ENCODE measurements at places on chromosomes 2 and 18. TPM values are rescaled to one million over a fixed set of nuclear protein-coding genes. Genes with fewer than 3 reads are reported as not detected.

Gene ALK
- total RNA-seq, result 0.09 TPM

Gene COL4A3
- total RNA-seq, result 34.2 TPM

DNA sequence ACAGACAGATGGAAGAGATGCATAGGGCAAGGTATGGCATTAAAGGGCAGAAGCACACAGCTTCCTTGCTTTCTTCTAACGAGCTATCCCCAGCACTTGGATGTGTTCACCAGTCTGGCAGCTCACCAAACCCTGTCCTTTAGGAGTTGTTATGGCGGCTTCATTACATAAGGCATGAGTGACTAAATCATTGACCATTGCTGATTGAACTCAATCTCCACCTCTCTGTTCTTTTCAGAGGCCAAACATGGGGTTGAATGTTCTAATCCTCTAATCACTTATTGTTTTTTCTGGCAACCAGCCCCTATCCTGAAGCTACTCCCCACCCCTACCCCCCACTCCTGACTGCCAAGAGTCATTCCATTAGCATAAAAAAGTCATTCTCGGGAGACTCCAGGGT, 301.8 kb downstream of the XIRP2 start:
- no peaks in the 10 kb centered on the region for H3K27me3 ChIP-seq
- no peak for DNase-seq
- peaks cover 2% of the 10 kb centered on the region for H3K4me1 ChIP-seq

DNA sequence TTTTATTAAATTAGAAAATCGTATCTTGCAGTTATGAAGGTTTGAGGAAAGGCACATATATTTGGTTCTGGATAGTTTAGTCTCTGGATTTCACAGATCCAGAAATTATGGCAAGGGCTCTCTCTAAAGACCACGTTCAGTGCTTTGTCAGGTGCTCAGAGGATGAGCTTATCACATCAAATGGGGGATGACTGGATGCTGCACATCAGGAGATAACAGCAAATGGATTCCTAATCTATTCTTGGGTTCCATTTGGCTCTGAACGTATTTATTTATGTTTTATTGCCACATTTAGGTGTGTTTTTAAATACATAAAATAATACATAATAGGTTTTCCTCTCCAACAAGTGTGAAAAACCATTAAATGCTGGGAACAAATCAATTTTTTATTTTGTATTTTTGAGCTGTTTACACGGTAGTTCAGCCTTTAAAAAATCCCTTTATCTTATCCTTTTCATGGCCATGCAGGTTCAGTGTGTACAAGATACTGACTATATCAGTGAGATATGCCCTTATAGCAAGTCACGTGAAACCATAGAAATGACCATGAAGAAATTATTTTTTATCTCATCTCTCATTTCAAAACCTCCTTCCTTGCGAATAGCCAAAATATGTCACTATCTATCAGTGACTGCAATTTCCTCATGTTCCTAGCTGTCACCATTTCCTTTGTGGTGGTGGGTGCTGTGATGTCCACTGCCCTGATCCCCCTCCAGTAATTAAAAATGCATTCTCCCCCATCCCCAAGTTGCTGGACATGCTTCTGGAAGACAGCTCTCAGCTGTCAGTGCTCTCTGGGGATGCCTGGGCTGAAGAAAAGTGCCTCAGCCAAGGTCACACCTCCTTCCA, 25.9 kb upstream of the CXCR4 start:
- no peak for DNase-seq
- H3K36me3 ChIP-seq, result no peaks in the 10 kb centered on the region
- no peak overlapping the region for H3K27ac ChIP-seq
- no peaks in the 10 kb centered on the region for H3K4me1 ChIP-seq
- no peaks in the 10 kb centered on the region for H3K27me3 ChIP-seq

Gene CHRND
- not detected for total RNA-seq

DNA sequence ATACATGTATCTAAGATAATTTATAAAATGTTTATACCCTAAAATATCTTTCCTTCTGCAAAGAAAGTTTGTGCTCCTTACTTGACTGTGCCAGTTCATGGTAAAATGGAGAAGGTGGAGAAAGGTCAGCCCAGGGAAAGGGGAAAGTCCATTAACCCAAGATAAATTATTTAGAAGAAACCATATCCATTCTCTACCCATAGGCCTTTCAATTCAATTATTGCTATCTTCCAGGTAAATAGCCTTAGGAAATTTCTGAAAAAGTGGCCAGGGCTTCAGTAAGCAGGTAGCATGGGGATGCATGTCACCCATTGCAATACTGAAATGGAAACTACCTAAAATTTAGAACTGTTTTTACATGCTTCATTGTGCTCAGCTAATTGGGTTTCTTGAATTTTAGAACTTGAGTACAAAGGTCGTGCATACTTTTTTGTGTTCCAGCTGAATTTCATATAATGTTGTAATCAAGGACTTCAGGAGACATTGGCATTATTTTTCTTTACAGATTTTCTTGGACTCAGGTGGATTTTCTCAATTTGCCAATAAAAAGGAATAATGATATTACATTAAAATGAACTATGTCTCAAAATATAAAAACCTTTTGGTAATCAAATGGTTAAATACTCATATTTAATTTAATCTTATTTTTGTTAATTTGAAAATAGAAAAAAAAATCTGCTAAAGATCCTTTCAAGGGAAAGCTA, 124.9 kb downstream of the CSRNP3 start:
- no peak overlapping the region for H3K4me3 ChIP-seq
- no peak for DNase-seq
- H3K36me3 ChIP-seq, result peaks cover 5% of the 10 kb centered on the region
- no peak overlapping the region for H3K27ac ChIP-seq
- no peaks in the 10 kb centered on the region for H3K4me1 ChIP-seq

DNA sequence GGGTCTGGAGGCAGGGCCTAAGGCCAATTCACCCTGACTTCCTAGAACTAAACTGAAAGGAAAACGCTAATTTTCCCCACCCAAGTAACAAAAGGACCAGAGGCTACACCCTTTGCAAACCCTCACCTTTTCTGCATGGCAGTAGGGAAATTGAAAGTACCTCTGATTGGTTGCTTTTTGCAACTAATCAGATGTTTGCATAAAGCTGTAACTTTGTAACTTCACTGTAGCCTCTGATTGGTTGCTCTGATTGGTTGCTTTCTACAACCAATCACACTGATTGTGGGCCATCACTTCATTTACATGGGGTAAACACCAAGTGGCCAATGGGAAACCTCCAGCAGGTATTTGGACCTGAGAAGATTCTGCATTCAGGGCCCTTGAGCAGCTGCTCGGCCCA, 20.8 kb downstream of the EIPR1 start:
- H3K27ac ChIP-seq, result no peak overlapping the region
- H3K36me3 ChIP-seq, result peaks cover 5% of the 10 kb centered on the region
- DNase-seq, result no peak
- no peaks in the 10 kb centered on the region for H3K4me1 ChIP-seq
- H3K4me3 ChIP-seq, result no peak overlapping the region

Gene AMER3
- 0.74 TPM for total RNA-seq

GRCh38 chr2:45212953-45213635, 203.8 kb upstream of the SIX2 start:
- no peaks in the 10 kb centered on the region for H3K27me3 ChIP-seq
- H3K4me1 ChIP-seq, result no peaks in the 10 kb centered on the region
- H3K4me3 ChIP-seq, result no peak overlapping the region
- DNase-seq, result no peak
- H3K36me3 ChIP-seq, result no peaks in the 10 kb centered on the region

Gene CD207
- 0.11 TPM for total RNA-seq

Gene DSG1
- total RNA-seq, result not detected

Gene UGT1A1
- not detected for total RNA-seq

DNA sequence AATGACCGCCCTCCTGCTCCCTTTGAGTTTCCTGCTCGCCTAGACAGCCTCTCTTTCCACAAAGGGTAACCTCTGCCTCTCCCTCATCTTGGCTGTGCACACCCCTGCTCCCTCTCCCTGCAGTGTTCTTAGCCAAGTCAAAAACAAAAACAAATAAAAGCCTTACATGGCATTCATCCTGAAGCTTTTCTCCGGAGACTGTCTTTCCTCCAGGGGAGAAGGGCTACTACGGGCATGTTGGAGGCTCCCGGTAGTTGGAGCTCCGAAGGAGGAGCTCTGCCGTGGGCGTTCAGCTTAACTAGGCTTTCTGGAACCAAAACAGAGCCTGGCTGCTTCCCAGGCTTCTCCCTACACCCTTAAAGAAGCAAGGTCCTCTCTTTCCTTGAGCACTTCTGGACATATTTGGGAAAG, 104.2 kb downstream of the TPGS2 start:
- no peaks in the 10 kb centered on the region for H3K27me3 ChIP-seq
- DNase-seq, result no peak
- H3K36me3 ChIP-seq, result no peaks in the 10 kb centered on the region
- no peak overlapping the region for H3K27ac ChIP-seq

Gene C2orf42
- total RNA-seq, result 11.5 TPM

- DNase-seq, result peak; percentile 56
- H3K4me1 ChIP-seq, result no peaks in the 10 kb centered on the region
- no peaks in the 10 kb centered on the region for H3K27me3 ChIP-seq
- H3K27ac ChIP-seq, result no peak overlapping the region
- H3K4me3 ChIP-seq, result no peak overlapping the region
Measured at GRCh38 chr2:123448801-123449200, 576.3 kb upstream of the CNTNAP5 start.
